PC-9 (cell line): ENCODE measurements at places on chromosomes 6 and 20. TPM values are rescaled to one million over a fixed set of nuclear protein-coding genes. Genes with fewer than 3 reads are reported as not detected.

Gene CHMP4B
- 176 and 180 TPM in 2 replicates for total RNA-seq

Gene PAQR8
- 3.7 and 4.1 TPM in 2 replicates for total RNA-seq

Gene IL20RA
- 2.5 and 4.0 TPM in 2 replicates for total RNA-seq

Gene EMILIN3
- total RNA-seq, result not detected in 2 replicates

Gene NMBR
- total RNA-seq, result 0.35 TPM in 1 of 2 replicates, not detected in the other

Gene VGLL2
- total RNA-seq, result not detected in 2 replicates

Gene PRPH2
- total RNA-seq, result not detected in 2 replicates

Gene RALGAPA2
- total RNA-seq, result 19.2 and 28.7 TPM in 2 replicates

Gene NKAIN2
- 0.25 TPM in 1 of 2 replicates, not detected in the other for total RNA-seq

Gene TXLNB
- 0.09 TPM in 1 of 2 replicates, not detected in the other for total RNA-seq

Gene NTSR1
- 0.98 and 1.3 TPM in 2 replicates for total RNA-seq

Gene ALDH5A1
- total RNA-seq, result 19.1 and 21.2 TPM in 2 replicates

Gene TSPO2
- not detected in 2 replicates for total RNA-seq

Gene MCCD1
- not detected in 2 replicates for total RNA-seq

Gene TFAP2A
- 37.0 and 43.8 TPM in 2 replicates for total RNA-seq

Gene ELOVL5
- total RNA-seq, result 71.3 and 108 TPM in 2 replicates

Gene IMPG1
- total RNA-seq, result not detected in 2 replicates

Gene MATN4
- total RNA-seq, result 0.33 and 0.60 TPM in 2 replicates

Gene SSTR4
- total RNA-seq, result not detected in 2 replicates

Gene BMP7
- total RNA-seq, result 0.13 and 0.60 TPM in 2 replicates

Gene PTK7
- total RNA-seq, result 106 and 110 TPM in 2 replicates

Gene LST1
- total RNA-seq, result 1.6 TPM in 2 replicates

Gene HMGN3
- 52.2 and 62.3 TPM in 2 replicates for total RNA-seq

Gene SLC17A1
- total RNA-seq, result not detected in 2 replicates

Gene BPIFA2
- not detected in 2 replicates for total RNA-seq

Gene ASIP
- total RNA-seq, result not detected in 2 replicates

Gene BTNL2
- total RNA-seq, result not detected in 2 replicates

Gene MED20
- total RNA-seq, result 45.8 and 61.8 TPM in 2 replicates

Gene PNPLA1
- 0.17 TPM in 1 of 2 replicates, not detected in the other for total RNA-seq

Gene ESF1
- 12.4 and 14.8 TPM in 2 replicates for total RNA-seq

Gene OR12D3
- total RNA-seq, result not detected in 2 replicates

Gene TREM2
- total RNA-seq, result not detected in 2 replicates

Gene ENPP5
- total RNA-seq, result 8.0 and 9.1 TPM in 2 replicates

Gene CALHM6
- not detected in 2 replicates for total RNA-seq

Gene PGBD1
- total RNA-seq, result 3.6 and 3.9 TPM in 2 replicates

Gene APOM
- 2.7 and 2.9 TPM in 2 replicates for total RNA-seq

Gene BPI
- total RNA-seq, result not detected in 2 replicates

Gene FOXQ1
- 55.8 and 57.0 TPM in 2 replicates for total RNA-seq

Gene SLC35D3
- not detected in 2 replicates for total RNA-seq

Gene PSORS1C1
- total RNA-seq, result 29.2 and 34.2 TPM in 2 replicates

Gene FAM217A
- not detected in 2 replicates for total RNA-seq

Gene FAM83C
- not detected in 2 replicates for total RNA-seq

Gene JPH2
- total RNA-seq, result 41.1 and 58.8 TPM in 2 replicates

Gene PRSS16
- total RNA-seq, result 32.3 and 32.5 TPM in 2 replicates

Gene KCNG1
- total RNA-seq, result 0.55 TPM in 1 of 2 replicates, not detected in the other

Gene OCSTAMP
- total RNA-seq, result not detected in 2 replicates

Gene CTAGE9
- total RNA-seq, result not detected in 2 replicates

Gene CDH4
- total RNA-seq, result not detected in 2 replicates

Gene APOBEC2
- total RNA-seq, result not detected in 2 replicates

Gene GHRH
- not detected in 2 replicates for total RNA-seq

Gene PLN
- total RNA-seq, result not detected in 2 replicates

Gene LAMA2
- total RNA-seq, result 2.3 and 2.8 TPM in 2 replicates

Gene CFAP61
- total RNA-seq, result 1.7 and 2.6 TPM in 2 replicates

Gene BEND6
- 4.1 and 5.7 TPM in 2 replicates for total RNA-seq

Gene DDAH2
- total RNA-seq, result 58.3 and 99.6 TPM in 2 replicates

Gene EFCAB8
- total RNA-seq, result 1.1 TPM in 1 of 2 replicates, not detected in the other

Gene CEP57L1
- 17.2 and 18.3 TPM in 2 replicates for total RNA-seq

Gene MAP3K4
- total RNA-seq, result 13.0 and 20.0 TPM in 2 replicates
